ENCODE measurements at places on chromosomes 4 and X. TPM values are rescaled to one million over a fixed set of nuclear protein-coding genes. Genes with fewer than 3 reads are reported as not detected.
A peak's percentile ranks its signal among the peaks of the same experiment; 100 is the strongest.

The NLGN4X gene
- 11.5 TPM for total RNA-seq

The P2RY4 gene
- not detected for total RNA-seq

The ANXA3 gene
- total RNA-seq = 68.7 TPM

The CSAG1 gene
- 1.2 TPM for total RNA-seq

The DDX53 gene
- not detected for total RNA-seq

DNA sequence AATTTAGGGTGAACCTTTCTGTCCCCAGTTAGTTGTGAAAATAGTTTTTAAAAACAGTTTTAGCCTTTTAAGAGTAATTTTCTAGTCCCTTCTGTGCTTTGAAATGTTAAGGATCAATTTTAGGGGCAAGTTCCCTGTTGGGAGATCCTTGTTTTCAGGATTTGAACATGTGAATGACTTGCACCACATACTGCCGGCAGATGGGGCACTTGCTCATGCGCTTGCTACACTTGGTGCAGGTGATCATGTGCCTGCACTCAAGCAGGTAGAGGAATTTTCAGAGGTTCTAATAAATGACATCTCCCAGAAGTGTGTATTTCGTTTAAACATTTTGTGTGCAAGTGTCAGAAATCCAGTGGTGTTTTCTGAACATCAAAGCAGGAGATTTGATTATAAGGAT, 195.9 kb downstream of the CHM start:
- DNase-seq = no peak

DNA sequence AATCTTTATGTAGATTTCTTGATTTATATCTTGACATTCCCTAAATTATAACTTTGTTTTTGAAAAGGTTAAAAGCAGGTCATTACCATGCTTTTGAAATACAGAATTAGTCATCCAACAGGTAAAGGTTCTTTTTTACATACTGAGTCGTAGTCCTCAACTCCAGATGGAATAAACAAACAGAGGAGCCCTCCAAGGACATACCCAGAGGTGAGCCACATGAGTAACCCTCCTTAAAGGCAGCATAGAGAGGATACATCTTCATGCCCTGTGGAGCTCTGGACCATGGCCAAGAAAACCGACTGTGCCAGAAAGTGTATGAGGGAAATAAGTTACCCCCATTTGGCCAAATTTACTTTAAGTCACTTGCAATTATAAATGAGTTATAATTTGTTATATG, 95.3 kb upstream of the MCF2 start:
- no peak for DNase-seq

- peak; percentile 54 for DNase-seq
These were observed 636.6 kb downstream of the FAT4 start for GRCh38 chr4:125951261-125951887.

- DNase-seq = no peak
These were observed 108.1 kb upstream of the STOX2 start for GRCh38 chr4:183797011-183797444.

DNA sequence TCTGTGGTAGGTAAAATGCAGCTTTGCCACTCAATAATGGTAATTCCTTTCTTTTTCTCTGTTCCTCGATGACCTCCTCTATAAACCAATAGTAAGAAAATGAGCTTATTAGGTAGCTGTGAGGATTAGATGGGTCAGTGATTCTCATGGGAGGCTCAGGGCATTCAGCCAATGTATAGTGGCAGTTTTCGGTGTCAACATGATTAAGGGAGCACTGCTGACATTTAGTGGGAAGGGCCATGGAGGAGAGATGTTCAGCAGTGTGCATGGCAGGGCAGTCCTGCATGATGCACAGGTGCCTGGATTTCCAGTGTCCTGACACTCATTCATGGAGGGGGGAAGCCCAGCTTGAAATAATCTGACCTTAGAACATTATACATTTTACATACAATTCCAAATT, 232.8 kb downstream of the PDGFC start:
- DNase-seq = no peak

DNA sequence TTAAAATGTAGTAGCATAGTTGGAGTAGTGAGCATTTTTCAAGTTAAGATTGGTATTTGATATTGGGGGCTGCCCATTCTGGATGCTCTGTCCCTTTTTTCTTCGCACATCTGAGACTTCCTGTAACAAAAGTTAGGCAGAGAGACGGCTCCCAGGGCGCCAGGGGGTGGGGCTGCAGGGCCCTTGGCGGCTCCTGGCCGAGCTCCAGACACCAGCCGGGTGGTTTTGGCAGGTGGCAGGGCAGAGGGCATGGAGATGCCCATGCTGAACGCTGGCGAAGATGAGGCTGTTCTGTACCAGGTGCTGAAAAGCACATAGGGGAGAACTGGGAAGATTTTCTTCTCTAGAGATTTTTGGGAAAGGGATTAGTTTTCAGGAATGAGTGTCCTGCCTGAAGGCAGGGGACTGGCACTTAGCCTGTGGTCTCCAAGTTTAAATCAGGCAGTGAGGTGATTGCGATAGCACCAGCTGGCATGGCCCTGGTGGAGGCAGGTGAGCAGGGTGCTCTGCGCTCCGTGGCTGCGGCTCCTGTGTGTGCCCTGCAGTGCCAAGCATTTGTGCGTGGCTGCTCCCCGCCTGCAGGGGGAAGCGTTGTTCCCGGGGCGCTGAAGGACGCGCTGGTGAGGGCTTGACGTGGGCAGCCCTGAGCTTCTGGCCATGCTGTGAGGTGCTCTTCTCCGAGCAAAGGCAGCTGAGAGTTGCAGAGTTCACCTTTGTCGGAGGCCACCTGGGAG, 23.6 kb upstream of the HGFAC start:
- no peak for DNase-seq
